Fibroblast of the conjunctiva (primary cell): ENCODE measurements at places on chromosomes 1 and 21.

DNA sequence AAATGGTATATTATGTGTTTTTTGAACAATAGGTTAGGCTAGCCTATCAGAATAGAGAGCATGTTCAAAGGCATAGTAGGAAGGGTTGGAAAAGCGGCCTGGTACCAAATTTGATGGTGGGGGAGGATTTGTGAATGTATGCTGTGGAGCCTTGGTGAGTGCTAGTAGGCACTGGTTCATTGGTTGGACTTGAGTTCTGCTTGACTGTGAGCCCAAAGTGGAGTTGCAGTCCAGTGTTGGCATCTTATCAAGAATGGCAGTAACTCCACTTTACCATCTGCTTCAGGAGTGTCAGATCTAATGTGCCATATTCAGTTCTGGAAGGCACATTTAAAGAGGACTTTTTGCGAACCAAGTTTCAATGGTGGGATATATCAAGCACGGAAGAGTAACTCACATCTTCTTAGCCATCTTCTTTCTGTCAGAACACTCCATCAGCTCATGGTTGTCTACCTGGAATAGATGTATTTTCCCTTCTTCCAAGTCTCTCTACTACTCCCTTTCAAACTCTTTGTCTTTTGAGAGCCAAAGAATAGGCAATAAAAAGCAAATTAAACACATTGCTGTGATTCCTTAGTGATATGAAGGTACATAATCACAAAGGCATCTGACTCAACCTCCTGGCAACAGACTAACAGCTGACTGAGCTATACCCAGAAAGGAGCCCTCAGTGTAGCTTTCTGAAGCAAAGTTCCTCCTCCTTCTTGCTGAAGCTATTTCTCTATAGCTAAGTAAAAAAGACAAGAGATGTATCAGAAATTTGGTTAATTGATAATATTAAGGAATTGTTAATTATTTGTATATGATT is 21.7 kb downstream of the LRRC8B start:
- DNase-seq: no peak

GRCh38 chr21:46000182-46000730 is 18.7 kb downstream of the COL6A1 start:
- DNase-seq: no peak

- no peak for DNase-seq
Observed at GRCh38 chr1:67608661-67609576, 76.1 kb upstream of the GADD45A start.

DNA sequence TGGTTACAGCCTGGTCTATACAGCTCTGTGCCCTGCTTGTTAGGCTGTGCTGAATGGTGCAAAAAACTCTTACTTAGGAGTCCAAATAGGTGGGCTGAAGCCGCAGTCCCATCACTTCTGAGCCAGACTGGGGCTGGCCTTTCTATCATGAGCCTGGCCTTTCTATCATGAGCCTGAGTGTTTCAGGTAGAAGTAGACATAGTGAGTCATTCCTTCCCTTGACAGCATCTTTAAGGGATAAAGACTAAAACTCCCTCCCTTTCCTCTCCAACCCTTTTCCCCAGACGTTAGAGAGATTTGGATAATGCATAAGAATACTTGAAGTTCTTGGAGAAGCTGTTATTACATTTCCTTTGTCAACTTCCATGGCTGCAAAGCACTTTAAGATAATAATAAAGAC is 46.5 kb upstream of the PARP1 start:
- no peak for DNase-seq

DNA sequence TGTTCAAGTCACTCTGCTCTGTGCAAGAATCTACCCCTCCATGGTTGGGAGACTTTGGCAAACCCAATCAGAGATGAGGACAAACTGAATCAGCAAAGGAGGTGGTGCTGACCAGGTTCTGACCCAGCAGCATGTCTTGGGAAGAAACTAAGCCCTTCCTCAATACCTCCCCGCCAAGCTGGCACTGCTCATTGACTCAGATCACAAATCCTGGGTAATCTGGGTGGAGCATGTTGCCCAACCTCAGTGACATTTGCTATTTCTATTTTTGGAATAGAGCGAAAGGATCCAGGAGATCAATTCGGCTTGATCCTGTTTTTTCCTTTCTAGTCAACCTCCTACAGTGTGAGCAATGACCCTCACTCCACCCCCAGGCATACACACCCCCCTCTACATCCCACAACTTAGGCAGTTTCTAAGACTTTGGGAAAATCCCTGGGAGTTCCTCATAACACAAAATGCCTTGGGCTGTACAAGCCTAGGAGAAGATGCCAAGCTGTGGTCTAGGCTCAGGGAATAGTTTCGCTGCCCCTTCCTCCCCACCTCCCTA is 166.8 kb upstream of the KCNJ6 start:
- DNase-seq: no peak

GRCh38 chr1:110161849-110162248 is 11.6 kb downstream of the SLC6A17 start:
- no peak for DNase-seq

DNA sequence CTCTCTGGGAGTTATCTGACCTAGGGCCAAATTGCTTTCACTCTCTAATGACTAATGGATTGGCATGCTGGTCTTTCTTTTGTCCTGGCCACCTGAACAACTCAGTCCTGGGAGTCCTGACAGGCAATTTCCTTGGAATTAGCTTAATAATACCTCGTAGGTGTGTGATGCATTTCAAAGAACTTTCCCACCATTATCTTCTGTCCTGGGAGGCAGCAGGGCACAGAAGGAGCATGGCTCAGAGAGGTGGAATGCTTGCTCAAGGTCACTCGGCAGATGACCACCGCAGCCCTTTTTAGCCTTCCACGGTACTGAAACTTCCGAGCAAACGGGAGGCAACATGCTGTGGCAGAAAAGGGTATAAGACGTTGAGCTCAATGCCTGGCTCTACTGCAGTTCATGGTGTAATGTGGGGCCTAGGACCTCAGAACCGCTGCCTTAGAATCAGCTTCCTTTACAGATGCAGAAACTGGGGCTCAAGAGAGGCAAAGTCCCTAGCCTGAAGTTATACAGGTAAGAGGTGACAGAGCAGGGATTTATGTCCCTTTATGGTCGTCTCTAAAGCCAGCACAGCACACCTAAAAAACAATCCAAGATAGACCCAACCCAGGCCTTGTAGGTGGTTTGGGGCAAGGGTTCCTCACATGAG is 3.2 kb downstream of the ID3 start:
- no peak for DNase-seq

DNA sequence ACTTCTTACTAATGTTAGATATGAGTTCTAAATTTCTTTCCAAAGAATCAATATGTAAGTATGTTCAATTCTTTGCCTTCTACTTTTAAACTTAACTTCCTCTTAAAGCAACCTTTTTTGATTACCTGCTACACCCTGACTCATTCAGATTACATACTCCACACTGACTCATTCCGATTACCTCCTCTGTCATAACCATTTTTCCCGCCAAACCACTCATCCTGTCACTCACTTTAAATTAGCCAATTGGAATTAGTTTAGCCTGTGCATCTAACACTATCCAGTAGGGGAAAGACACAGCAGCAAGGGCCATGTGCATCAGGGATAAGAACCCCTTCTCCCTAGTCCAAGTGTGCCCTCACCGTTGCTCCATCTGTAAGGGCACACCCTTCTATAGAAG is 815.5 kb downstream of the BRINP3 start:
- no peak for DNase-seq
